Cortex of kidney (tissue), 1 donor: ENCODE measurements at places on chromosomes 5 and 9.

GRCh38 chr9:71765693-71766092 lies 2.6 kb downstream of the CEMIP2 start:
- DNase-seq: no peak

GRCh38 chr5:170585273-170585948 lies 81.6 kb downstream of the KCNIP1 start:
- no peak for DNase-seq

DNA sequence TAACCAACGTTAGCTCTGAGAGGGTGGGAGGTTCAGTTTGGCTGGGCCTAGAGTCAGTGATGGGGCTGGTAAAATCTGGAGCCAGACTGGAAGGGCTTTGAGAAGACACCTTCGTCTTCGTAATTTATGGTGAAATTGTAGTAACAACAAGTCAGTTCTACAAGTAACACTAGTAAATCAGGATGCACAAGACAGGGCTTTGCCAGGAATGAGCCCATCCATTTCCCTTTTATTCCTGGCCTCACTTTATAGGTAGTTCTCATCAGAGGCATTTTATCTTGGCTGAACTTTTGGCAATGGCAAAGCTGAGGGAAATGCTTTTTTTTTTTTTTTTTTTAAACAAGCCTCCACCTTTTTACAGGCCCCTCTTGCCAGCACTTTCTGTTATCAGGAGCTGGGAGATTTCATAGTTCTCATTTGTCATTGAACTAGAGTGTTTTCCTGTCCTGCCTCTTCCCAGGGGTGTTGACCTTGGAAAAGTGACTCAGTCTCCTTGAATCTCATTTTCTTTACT lies 110.5 kb upstream of the KLF4 start:
- no peak for DNase-seq

DNA sequence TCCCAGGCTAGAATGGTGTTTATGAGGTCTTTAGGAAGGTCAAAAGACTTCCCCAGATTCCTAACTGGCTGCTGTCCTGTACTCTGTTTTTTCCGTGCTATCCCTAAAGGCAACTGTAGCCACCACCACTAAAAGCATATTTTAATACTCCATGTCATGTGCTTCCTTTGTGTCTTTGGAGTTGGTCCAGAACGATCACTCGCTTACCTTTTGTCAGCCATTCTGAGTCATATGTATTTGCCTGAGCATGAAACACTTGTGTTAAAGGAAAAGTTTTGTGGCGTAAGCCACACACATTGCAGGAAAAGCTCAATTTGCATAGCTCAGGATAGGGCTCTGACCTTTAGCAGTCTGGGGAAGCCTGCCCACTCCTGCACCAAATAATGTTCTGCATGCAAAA lies 299.6 kb downstream of the NTRK2 start:
- DNase-seq: no peak

GRCh38 chr5:37553720-37554404 lies 174.7 kb downstream of the WDR70 start:
- no peak for DNase-seq

- DNase-seq: no peak
Measured at GRCh38 chr9:123511326-123512277, 155.6 kb downstream of the CRB2 start.

DNA sequence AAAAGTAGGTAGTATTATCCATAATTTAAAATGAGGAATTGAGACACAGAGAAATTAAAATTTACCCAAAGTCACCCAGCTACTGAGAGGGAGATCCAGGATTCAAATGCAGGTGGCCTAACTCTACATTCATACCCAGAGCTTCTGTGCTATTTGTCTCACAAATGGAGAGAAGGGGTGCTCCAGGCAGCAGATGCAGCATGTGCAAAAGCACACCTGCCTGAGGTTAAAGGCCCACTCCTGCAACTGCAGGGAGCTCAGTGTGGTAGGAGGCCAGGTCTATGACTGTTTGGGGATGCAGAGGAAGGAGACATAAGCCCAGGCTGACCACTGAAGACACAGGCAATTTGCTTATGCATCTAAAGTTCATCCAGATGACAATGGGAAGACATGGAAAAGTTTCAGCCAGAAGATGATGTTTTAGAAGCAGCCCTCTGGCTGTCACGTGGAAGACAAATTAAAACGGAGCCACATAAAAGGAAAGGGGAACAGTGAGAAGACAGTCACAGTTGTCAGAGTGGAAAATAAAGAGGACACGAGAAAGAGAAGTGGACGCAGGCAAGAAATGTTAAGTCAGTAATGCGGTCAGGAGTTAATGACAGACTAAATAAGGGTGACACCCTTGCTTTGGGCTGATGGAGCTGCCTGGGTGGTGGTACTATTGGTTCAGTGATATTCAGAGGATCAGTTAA lies 214.7 kb downstream of the EBF1 start:
- no peak for DNase-seq

DNA sequence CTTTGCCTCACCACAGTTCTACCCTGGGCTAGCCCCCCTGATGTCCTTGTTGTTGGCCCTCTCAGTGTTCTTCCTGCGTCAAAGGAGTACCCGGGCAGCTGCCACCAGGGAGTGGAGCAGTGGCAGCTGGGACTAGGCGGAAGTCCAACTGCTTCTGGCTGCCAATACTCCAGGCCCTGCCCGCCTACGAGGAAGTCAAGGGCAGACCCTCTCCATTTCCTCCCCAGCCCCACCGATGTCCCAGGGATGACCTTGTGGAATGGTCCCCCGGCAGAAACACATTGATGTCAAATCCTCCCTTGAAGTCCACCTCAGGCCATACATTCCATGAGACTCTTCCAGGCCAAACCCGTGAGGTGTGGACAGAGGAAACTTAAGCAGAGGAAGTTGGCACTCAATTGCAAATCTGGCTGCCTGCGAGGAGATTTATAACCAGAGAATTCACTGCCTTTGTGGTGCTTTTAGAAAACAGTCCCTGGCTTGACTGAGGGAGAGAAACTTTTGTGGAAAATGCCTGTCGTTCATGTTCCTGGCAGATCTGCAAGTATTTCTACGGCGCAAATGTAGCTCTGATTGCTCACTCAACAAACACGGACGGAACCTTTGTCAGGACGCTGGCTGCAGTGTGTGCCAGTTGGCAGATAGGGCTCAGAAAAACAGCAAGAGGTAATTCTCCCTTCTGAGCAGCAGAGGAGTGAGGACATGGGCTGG lies 339.7 kb downstream of the RAB3C start:
- DNase-seq: no peak

DNA sequence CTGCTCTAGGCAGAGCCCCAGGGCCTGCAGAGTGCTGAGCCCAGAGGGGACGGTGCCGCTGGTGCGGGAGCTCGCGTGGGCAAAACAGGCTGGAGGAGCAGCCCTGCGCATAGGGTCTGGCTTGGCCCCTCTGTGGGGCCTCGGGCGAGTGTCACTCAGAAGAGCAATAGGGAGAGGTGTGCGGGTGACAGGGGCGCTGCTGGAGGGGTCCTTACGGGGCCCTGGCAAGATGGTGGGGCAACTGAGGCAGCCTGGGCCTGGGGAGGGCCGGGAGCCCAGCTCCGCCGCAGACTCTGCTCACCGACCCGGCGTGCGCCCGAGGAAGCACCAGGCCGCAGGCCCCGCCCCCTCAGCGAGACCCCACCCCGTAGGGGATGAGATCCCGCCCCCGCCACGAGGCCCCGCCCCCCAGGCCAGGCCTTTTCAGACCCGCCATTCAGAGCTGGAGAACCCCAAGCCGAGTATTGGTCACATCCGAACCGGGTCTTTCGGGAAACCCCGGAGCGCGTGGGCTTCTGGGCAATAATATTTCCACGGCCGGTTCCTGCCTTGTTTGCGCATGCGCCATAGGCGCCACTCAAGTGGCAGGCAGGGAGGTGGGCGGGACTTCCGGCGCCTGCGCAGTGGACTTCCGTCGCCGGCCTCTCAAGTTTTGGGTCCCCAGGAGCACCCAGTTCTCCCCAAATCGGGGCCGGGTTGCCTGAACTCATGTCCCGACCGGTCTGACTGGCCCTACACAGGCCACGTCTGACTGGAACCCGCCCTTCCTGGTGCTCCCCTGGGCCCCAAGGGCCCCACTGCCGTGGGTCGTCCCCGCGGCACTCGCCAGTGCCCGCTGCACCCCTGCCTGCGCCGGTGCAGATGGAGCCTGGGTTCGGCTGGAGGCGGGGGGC lies 1.3 kb upstream of the RNF208 start:
- DNase-seq: no peak

DNA sequence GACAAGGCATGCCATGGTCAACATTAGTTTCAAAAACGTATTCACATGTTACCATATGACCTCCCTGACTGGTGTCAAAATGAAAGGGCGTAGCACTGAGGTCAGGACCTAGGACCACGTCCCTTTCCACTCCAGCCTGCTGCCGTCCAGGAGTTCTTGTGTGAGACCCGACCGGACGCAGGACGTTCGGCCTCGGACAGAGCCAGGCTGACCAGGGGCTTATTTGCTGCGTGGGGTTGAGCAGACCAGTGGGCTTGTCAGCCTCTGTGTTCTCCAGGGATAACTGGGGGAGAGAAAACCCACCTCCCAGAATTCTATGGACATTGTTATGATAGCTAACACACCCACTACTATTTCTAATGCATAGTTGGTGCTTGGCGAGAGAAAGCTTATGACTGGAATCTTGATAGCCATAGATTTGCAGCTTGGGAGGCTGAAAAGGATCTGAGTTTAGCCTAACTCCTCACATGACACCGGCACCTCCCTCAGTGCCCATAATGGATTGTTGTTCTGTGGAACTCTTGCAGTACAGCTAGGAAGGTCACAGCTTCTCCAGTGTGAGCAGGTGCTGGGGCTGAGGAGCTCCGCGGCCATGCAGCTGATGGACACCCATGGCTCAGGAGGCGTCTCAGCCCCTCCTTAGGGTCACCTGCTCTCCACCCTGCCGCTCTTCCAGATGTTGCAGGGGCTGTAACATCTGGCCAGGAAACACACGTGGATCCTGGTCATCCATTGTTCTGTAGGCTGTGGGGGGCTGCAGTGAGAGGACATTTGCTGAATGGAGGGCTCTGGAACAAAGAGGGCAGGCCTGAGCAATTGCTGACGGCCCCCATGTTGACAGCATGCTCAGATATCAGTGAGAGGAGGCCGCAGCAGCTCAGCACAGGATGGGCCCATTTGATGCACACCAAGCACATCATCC lies 368.4 kb downstream of the IRX2 start:
- DNase-seq: no peak

DNA sequence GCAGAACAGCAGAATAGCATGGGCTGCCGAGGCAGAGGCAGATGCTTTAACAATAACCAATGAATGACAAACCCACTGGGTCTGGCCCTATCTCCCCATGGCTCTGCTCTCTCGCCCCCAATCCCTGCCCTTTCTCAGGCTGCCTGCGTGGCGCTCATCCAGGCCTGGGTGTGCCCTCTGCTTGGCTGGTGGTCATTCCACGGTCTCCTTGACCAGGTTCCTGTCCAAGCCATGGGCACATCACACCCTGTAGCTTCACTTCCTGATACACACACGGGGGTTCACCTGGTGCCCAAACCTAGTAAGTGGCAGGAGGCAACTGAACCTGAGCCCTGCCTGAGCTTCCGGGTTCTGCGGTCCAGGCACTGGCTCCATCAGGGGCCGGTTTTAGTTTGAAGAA lies 87.6 kb downstream of the DAP start:
- DNase-seq: no peak

GRCh38 chr9:113547501-113547900 lies 84.0 kb downstream of the RGS3 start:
- DNase-seq: no peak

DNA sequence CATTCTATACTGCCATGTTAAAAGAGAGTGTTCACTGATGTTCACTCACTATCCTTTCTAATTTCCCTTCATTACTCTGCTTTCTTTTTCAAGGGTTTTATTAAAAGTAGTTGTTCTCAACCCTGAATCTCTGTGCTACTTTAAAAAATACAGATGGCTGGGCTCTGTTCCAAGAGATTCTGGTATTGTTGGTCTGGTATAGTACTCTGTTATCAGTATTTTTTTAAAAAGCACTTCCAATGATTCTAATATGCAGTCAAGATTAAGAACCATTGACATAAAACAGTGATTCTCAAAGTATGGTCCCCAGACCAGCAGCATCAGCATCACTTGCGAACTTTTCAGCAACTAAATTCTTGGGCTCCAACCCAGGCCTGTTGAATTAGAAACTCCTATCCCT lies 77.0 kb upstream of the STARD4 start:
- DNase-seq: no peak

DNA sequence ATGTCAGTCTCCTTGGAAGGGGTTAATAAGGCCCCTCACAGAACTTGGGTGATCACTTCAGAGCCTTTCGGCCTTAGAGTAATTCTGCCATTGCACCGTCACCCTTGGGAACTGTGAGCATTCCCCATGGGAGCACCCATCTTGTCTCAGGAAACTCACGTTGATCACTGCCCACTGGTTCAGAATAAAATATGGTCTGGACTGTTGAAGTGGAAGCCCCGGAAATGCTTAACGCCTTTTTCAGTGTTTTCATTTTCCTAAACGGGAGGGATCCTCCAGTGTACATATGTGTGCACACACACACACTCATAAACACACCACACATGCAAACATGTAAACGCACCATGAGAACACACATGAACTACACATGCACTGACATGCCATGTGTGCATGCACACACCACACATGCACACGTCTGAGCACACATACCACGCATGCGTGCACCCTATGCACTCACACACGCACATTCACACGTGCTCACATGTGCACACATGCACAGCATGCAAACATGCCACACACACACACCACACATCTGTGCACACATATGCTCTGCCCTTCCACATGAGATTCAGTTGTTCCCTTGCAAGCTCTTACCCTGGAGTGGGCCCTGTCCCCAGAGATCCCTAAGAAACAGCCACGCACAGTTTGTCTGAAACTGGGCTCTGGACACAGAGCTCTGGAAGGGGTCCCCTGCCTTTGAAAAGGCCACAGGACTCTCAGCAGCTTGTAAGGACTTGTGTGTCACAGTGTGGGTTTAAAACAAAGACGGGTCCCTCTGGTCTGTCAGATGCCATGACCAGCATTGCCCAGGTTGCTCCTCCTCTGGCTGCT lies 17.0 kb downstream of the MRPL36 start:
- no peak for DNase-seq

GRCh38 chr9:69653261-69653660 lies 18.9 kb downstream of the APBA1 start:
- DNase-seq: no peak

GRCh38 chr5:133294380-133294779 lies 242.6 kb downstream of the HSPA4 start:
- DNase-seq: no peak

GRCh38 chr9:133919253-133920115 lies 72.6 kb downstream of the VAV2 start:
- no peak for DNase-seq

GRCh38 chr9:124016175-124017050 lies 4.8 kb downstream of the LHX2 start:
- no peak for DNase-seq

DNA sequence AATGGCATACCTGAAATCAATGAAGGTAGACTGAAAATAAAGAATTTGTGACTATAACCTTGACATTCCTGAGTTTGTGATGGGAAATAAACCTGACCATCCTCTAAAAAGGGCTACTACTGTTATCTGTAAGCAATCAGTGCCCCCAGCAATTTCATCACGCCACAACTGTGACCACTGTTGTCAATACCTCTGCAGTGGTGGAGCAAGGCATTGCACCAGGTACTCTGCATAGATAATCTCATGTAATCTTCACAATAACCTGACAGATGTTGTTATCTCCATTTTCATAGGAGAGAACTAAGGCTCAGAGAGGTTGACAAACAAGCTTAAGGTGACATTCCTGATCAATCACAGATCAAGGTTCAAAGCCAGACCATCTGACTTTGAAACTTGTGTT lies 38.5 kb upstream of the FRRS1L start:
- DNase-seq: no peak

GRCh38 chr5:6791031-6791430 lies 77.8 kb downstream of the TENT4A start:
- no peak for DNase-seq
